ENCODE measurements at places on chromosomes 7 and 10.

- ATAC-seq, result no peak
Measured at GRCh38 chr10:11404901-11405300, 206.5 kb downstream of the USP6NL start.

GRCh38 chr7:155497149-155497901 is 39.4 kb downstream of the EN2 start:
- no peak for ATAC-seq

- peak; percentile 69 for ATAC-seq
Measured at GRCh38 chr7:140638173-140638791, 2.3 kb downstream of the DENND2A start.

GRCh38 chr10:132027423-132027983 is 38.2 kb upstream of the JAKMIP3 start:
- ATAC-seq, result no peak

DNA sequence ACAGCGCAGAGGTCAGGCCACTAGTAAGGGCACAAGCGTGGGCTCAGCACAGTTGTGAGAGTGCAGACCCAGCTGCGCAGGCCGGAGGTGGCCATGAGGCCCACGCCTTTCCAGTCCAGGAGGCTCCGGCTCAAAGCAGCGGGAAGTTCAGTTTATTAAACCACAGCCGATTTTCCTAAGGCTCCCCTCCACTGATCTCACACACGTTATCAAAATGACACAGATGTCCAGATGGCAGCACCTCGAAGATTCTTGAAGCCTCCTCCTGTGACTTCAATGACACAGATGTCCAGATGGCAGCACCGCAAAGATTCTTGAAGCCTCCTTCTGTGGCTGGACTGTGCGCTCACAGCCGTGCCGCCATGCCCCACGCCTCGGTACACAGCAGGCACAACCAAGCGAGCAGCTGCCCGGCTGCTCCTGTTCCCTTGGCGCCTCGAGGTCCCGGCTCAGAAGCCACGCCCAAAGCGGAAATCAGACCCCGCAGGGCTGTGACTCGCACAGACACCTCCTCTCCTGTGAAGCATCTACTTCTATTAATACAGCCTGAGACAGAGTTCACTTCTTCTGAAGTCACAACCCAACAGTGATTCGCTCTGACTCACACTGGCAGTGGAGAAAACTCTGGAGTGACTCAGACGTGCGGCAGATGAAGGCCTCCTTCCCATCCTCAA is 122.7 kb downstream of the MAD1L1 start:
- peak; percentile 42 for ATAC-seq

- no peak for ATAC-seq
Measured at GRCh38 chr10:8726084-8726778, 671.7 kb downstream of the GATA3 start.

DNA sequence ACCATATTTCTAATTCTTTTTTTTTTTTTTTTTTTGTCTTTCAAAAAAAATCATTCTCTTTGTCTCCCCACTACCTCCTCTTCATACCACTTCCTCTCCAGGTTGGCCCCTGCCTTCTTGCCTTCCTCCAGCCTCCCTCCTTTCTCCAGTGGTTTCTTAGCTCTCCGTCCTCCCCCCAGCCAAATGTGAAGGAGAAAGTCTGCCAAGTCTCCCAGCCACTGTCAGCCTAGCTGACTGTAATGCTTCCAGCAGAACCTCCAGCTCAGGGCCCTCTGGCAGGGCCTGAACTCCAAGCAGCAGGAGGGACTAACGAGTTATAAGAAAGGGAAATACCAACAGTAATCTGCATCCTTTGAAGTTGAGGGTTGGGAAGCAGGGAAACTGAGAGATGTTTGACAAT is 35.5 kb upstream of the BICC1 start:
- no peak for ATAC-seq

All from gastroesophageal sphincter (tissue), 4 donors.